ENCODE measurements at places on chromosomes 16 and 17.

DNA sequence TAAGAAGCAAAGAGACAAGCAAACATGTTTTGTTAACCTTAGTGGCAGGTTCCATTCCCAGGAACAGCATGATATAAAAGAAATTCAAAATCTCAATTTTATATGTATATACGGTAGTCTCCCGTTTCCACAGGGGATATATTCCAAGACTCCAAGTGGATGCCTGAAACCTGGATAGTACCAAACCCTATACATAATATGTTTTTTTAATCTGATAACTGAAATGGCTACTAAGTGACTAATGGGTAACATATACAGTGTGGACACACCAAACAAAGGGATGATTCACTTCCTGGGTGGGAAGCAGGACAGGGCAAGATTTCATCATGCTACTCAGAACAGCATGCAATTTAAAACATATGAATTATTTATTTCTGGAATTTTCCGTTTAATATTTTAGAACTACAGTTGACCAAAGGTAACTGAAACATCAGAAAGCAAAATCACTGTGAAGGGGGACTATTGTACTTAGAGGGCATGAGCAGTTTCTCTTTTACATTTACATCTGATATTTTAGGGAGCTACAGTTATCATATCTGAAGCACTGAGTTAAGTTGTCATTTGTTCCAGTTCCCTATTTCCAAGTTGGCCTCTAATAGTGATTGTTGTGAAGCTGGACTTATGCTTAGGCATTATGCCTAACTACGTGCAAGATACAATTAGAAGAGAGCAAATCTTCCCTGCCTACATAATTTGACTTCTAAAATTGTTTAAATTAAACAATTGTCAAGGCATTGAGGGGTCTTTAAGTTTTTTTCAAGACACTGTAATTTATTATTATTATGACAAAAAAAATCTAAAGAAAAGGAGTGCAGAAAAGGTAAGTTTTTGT lies 34.1 kb upstream of the ABCA6 start:
- peak; percentile 72 for DNase-seq

- DNase-seq, result no peak
These were observed 40.6 kb downstream of the IKZF3 start for GRCh38 chr17:39823407-39824054.

- no peak for DNase-seq
These were observed 50.7 kb downstream of the SMURF2 start for GRCh38 chr17:64611369-64611768.

GRCh38 chr17:19470530-19471261 lies 59.7 kb downstream of the RNF112 start:
- DNase-seq, result no peak

- DNase-seq, result no peak
These were observed 186.3 kb downstream of the CPPED1 start for GRCh38 chr16:12617401-12617819.

DNA sequence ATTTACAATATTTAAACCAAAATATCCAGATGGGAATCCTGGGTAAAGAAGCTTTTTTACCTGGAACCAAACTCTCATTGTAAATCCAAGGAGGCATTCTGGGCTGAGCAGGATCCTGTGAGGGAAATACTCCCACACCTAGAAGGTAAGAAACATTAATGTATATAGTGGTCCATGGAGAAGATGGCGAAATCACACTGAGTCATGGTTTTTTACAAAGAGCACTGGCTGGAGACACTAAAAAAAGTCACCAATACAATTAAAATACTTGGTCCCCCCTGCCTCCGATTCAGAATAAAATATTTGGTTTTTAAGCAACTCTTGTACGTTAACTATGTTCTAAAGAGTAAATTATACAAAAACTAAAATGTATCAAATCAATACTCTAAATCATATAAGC lies 32.9 kb downstream of the SYNRG start:
- no peak for DNase-seq

- no peak for DNase-seq
These were observed 52.5 kb downstream of the MRC2 start for GRCh38 chr17:62679866-62680377.

- DNase-seq, result no peak
These were observed 3.1 kb upstream of the KRTAP3-2 start for GRCh38 chr17:41002814-41003213.

GRCh38 chr16:11094857-11095565 lies 150.6 kb downstream of the CLEC16A start:
- no peak for DNase-seq

- no peak for DNase-seq
These were observed 29.2 kb downstream of the ATPAF2 start for GRCh38 chr17:18009609-18010420.

DNA sequence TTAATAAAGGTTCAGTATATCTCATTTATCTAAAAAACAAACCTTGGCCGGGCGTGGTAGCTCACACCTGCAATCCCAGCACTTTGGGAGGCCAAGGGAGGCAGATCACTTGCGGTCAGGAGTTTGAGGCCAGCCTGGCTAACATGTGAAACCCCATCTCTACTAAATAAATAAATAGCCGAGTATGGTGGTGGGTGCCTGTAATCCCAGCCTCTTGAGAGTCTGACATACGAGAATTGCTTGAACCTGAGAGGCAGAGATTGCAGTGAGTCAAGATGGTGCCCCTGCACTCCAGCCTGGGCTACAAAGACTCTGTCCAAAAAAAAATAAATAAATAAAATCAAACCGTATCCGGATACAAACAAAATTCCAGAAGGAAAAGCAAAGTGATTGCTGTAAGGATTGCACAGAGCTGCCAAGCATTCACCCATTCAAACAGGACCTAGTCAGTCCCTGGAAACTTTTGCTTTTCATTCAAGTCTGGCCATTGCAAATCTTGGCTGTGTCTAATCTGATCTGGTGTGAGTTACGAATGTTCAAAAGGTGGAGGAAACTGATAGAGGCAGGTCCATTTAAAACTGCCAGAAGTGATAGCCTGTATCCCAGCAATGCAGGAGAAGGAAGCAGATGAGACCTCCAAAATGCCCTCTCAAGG lies 102.5 kb upstream of the CLEC3A start:
- no peak for DNase-seq

GRCh38 chr16:68466174-68466573 lies 17.9 kb upstream of the SMPD3 start:
- DNase-seq, result no peak

DNA sequence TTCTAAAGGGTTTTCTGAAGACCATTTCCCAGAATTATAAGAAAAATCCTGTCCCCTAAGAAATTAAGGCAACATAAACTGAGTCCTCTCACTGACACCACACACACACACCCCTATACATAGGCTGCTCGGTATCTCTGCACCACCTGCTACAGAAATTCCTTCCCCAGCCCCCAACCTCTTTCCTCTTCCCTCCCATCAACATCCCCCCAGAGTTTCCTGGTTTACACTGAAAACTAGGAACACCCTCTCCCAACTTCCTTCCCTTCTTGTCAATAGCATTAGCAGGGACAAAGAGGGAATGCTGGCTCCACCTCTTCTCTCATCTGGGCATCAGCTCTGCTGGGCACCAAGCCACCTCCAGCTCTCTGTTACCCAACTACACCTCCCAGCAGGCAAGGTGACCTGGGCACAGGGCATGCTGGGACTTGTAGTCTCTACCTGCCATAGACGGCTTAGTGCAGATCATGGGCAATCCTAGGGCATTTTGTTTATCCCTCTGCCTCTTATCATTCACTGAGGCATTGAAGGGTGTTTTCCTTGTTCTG lies 15.7 kb downstream of the CAVIN1 start:
- DNase-seq, result peak; percentile 70

All from HT1080 (cell line).